Naive B cell (primary cell): ENCODE measurements at places on chromosomes 11 and 22.

GRCh38 chr11:94793822-94794221, 25.7 kb downstream of the AMOTL1 start:
- no peak for DNase-seq

GRCh38 chr11:36713715-36714114, 115.7 kb upstream of the RAG2 start:
- no peak for DNase-seq

- DNase-seq = no peak
These were observed 374.1 kb downstream of the TENM4 start for GRCh38 chr11:79066456-79067351.

DNA sequence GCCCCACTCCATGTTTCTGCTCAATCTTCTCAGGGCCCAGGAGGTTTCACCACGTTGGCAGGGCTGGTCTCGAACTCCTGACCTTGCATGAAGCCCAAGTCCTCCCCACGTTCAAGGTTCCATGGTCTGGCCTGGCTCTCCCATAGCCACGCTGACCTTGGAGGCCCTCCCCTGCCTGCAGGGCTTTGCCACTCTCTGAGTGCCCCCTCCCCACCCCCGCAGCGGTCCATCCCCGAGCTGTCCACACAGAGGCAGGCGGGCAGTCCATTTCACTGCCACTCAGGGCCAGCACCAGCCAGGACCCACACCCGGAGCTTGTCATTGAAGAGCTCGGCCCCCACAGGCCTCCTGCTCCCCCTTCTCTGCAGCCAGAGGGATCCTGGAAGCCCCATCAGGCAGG, 30.7 kb downstream of the ARHGAP8 start:
- DNase-seq = no peak

GRCh38 chr22:27252282-27253049, 549.1 kb downstream of the MN1 start:
- DNase-seq = no peak
